ENCODE measurements at places on chromosomes 2 and 18.

- DNase-seq = no peak
Measured at GRCh38 chr2:48583961-48584360, 33.7 kb upstream of the GTF2A1L start.

GRCh38 chr2:15334644-15335326 lies 226.3 kb downstream of the NBAS start:
- no peak for DNase-seq

- DNase-seq = no peak
Measured at GRCh38 chr2:234047361-234047760, 3.1 kb upstream of the SPP2 start.

- DNase-seq = no peak
Measured at GRCh38 chr2:137872577-137872976, 91.7 kb upstream of the HNMT start.

GRCh38 chr2:216696751-216697560 lies 1.6 kb upstream of the IGFBP5 start:
- DNase-seq = no peak

All from activated CD4-positive, alpha-beta T cell treated with anti-CD3 and anti-CD28 coated beads, Interleukin-2, amount 50 U/mL, for 1 hour (primary cell).